ENCODE measurements at places on chromosomes 2 and 18.

DNA sequence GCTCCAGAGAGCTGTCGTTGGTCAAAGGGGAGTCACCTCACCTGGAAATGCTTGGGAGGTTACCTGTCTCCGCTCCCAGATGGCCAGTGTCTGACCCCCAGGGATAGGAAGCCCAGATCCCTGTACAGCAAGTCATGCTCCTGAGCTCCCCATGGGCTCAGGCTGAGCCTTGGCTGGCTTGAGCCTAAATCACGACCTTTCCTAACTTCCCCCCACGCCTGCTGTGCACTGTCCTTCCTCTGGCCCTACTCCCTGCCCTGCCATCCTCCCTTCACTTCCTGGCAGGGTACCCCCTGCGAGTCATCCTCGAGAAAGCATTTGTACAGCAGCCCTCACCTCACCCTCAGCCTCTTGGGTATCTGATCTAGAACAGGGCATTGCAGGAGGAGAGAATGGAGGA is 9.2 kb upstream of the HDAC4 start:
- no peak for DNase-seq

DNA sequence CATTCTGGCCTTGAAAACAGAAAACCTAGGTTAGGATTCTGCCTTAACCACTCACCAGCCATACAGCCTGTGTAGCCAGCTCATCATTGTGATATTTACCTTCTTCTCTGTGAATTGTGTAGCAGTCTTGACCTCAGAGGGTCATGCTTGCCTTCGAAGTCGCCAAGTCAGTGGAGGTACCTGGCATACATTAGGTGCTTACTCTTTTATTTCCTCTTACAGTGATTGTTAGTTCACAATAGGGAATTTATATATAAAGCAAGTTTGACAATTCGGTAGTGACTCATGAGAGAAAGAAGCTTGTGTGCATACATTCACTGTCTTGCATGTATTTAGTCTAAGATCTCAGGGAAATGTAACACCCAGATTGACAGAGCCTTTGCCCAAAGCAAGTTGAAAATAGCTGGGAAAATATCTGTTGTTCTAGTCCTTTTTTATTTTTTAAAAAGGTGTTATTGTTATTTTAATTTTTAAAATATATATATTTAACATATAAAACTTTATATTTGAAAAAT is 290.6 kb downstream of the PTGR3 start:
- no peak for DNase-seq

GRCh38 chr2:181677912-181678586 is 2.3 kb downstream of the NEUROD1 start:
- DNase-seq = peak; percentile 56

DNA sequence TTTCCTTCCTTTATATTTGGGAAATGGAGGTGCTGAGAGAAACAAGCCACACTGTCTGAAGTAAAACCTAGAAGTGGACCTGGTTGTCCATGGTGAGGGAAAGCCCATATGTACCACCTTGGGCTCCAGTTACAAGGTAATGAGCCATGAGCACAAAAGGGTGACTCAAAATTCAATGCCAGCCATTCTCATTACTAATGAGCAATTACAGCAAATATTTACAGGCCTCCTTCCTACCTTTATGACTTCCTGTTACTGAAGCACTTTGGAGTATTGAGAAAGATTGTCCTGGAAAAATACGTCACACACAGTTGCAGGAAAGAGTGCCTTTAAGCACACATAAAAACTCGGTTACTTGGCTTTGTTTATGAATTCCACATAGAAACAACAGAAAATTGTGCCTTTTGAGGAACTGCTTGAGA is 9.1 kb downstream of the EPAS1 start:
- no peak for DNase-seq

- DNase-seq = peak; percentile 34
Measured at GRCh38 chr18:28494151-28494550, 317.2 kb upstream of the CDH2 start.

DNA sequence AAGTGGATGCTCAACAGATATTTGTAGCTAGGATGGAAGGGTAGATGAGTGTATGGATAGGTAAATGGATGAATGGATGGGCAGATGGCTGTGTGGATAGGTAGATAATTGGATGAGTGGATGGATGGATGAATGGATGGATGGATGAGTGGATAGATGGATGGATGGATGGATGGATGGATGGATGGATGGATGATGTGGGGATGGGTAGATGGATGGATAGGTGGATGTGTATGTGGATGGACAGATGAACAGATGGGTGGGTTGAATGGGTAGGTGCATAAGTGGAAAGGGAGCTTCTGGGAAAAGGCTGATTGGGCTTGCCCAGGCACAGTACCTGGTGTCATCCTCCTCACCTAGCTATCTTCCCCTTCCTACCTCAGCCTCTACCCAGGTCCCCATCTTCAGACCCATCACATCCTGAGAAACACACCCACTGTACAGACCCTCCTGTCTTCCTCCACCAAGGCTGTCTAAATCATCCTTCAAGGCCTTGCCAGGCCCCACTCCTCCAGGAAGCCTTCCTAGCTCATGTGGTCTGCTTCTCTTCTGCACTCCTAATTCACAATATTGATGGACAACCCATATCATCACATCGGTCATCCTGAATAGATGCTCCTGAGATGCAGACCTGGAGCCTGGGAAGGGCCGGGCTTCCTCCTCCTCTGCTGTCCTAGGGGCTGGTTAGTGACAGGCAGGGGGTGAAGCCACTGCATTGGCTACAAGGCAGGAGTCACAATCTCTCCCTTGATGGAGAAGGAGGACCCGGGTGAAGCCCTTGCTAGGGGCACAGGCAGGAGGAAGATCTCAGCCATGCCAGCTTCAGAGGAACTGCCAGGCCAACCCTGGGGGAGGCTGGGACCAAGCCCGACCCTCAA is 49.4 kb downstream of the SMAD7 start:
- no peak for DNase-seq

- DNase-seq = peak; percentile 75
Measured at GRCh38 chr2:216536734-216537210, 38.1 kb downstream of the RPL37A start.

GRCh38 chr2:233251306-233252116 is at the start of gene ATG16L1:
Gene ATG16L1 (plus strand): TSS chr2:233251673. CDS start chr2:233251828, 155 bp downstream.
- DNase-seq = peak; percentile 89

GRCh38 chr2:85472261-85472660 is 53.7 kb downstream of the SH2D6 start:
- no peak for DNase-seq

GRCh38 chr2:20146401-20146800 is 78.5 kb downstream of the SDC1 start:
- no peak for DNase-seq

DNA sequence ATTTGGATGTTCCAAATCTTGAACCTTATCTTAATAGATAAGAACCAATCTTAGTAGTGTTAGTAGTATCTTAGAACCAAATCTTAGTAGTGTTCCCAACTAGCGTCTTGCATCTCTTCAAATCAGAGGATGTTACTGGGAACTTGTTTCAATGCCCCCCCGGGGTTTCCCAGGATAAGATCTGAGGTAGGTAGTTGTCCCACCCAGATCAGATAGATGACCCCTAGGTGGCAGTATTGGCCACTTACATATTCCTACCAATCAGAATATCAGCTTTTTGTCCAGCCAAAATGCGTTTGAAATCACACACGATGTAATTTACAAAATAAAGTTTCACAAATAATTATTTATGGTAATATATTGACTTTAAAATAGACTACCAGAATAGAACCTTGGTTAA is 314.8 kb downstream of the MBD2 start:
- DNase-seq = no peak

DNA sequence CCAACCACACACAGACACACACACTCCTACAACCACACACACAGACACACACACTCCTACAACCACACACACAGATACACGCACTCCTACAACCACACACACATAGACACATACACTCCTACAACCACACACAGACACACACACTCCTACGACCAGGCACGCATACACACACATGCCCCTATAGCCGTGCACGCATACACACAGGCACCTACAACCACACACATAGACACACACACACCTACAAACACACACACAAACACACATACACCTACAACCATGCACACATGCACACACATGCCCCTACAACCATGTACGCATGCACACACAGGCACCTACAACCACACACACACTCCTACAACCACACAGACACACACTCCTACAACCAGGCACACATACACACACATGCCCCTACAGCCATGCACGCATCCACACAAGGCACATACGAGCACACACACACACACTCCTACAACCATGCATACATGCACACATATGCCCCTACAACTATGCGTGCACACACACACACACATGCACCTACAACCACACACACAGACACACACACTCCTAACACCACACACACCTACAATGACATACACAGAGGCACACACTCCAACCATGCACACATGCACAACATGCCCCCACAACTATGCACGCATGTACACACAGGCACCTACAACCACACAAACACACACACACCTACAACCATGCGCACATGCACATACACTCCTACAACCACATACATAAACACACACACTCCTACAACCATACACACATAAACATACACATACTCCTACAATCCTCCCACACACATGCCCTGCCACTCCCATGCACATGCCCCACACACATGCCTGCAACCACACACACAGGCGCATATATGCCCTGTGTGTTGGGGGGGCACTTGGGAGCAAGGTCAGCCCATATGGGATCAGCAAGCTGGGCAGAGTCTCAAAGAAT is 19.1 kb upstream of the TEX51 start:
- DNase-seq = no peak

- no peak for DNase-seq
Measured at GRCh38 chr2:208326016-208326415, 60.0 kb downstream of the PIKFYVE start.

DNA sequence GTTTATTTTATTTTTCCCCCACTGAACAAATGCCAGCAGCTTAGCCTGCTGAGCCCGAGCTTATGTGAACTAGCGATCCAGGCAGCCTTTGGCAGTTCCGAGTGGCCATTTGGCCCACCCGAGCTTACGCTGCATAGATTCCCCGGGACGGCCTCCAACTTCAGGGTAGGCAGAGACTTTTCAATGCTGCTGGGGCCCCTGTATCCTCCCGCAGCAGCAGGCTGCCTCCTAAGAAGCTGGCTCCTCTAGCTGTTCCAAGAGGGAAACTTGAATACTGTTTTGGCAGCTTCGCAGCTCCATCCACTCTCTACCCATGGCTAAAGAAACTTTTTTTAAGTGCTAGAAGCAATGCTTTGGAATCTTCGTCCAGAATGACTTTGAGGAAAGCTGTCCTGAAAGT is 295.2 kb downstream of the SS18 start:
- DNase-seq = no peak

DNA sequence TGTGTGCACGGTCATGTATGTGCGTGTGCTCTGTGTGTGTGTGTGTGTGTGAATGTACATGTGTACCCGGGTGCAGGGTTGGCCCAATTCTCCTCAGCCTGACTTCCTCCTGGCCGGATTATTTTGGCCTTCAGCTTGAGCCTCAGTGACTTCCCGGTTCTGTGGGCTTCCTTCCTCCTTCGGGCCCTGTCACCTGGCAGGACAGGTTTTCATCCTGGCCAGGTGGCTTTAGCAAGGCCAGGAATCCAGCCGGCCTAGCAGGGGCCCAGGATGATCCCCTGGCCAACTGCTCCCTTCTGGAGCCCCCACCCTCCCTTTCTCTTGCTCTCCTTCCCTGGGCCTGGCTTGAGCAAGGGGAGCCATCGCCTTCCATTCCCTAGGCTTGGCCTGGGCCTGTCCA is 140.5 kb downstream of the INHBB start:
- no peak for DNase-seq

DNA sequence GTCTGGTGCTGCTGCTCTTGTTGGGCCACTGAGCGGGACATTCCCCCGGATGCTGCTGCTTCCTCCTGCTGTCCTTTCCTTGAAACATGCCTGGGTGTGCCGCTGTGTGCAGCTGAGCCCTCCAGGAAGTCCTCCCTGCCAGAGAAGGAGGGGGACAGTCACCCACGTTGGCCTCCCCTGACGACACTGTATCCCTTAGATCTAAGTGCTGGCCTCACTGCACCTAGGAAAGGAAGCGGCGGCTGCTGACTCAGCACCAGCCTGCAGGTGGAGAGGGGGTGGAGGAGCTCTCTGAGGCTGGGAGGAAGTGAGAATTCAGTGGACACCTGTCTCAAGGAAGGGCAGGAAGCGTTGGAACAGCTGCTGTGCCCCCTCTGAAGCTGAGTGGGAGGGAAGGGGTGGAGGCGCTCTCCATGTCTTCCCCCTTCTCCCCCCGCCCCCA is 239.8 kb downstream of the HAUS1 start:
- no peak for DNase-seq

GRCh38 chr2:43759195-43759594 is 14.6 kb upstream of the DYNC2LI1 start:
- peak; percentile 43 for DNase-seq

GRCh38 chr2:217218269-217219163 is 358.7 kb upstream of the TNP1 start:
- DNase-seq = no peak

DNA sequence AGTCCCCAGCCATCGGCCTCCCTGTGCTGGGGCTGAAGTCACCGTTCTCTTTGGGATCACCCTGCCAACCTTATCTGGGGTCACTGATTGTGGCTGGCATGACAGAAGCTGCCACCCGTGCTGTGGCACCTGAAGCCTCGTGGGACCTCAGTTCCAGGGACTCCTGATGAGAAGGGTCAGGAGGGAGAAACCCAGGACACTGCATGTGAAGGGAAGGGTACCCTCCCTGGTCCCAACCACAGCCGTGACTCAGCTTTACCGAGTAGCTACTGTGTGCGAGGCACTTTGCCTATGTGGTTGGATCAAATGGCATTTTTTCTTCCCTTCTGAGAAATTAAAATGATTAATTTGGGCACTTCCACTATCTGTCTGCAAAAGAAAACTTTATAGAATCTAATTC is 64.4 kb downstream of the SP110 start:
- DNase-seq = no peak

DNA sequence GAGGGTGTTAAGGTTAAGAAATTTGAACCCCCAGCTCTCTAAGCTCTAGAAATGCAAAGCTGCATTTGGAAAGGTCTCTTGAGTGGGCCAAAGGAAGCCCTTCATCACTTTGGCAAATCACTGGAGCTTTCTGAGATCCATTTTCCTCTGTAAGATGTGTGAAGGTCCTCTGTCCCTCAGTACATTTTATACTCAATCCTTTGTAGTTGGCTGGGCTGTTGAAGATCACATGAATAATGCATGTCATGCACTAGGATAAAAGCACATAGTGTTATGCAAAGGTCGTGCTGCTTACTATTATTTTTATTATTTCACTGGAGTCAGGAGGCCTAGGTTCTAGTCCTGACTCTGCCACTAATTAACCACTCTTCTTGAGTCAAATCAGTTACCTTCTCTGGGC is 124.9 kb downstream of the FSHR start:
- DNase-seq = no peak

- no peak for DNase-seq
Measured at GRCh38 chr18:48422947-48423378, 13.8 kb upstream of the ZBTB7C start.

GRCh38 chr2:134217351-134217750 is 36.5 kb upstream of the MGAT5 start:
- no peak for DNase-seq

All from fibroblast of skin of left quadriceps (primary cell).